ENCODE measurements at places on chromosomes 6 and 20.

GRCh38 chr20:16124911-16125776 is 448.1 kb downstream of the KIF16B start:
- no peak for DNase-seq

DNA sequence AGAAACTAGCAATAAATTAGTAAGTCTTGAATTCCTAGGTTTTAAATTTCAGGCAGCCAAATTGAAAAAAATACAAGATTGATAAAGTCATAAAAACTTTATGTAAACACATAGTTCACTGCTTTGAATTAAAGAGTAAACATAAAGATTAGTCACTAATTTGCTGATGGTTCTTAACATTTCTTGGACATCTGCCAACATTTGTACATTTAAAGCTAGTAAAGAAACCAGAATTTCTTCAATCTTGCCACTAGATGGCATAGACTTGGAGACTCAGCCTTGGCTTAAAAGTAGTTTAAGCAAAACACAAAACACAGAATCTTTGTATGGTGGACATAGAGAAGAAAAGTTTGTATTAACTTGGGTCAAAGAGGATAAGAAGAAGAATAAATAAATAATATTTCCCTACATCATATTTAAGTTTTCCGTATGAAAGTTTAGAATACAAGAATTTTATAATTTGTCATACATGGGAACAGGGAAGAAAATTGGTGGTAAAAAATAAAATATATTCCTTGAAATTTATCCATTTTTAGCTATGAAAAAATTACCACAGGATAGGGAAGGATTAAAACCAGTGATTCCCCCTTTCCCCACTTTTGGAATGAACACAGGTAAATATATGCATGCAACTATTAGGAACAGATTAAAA is 41.7 kb upstream of the FAM135A start:
- DNase-seq: no peak

DNA sequence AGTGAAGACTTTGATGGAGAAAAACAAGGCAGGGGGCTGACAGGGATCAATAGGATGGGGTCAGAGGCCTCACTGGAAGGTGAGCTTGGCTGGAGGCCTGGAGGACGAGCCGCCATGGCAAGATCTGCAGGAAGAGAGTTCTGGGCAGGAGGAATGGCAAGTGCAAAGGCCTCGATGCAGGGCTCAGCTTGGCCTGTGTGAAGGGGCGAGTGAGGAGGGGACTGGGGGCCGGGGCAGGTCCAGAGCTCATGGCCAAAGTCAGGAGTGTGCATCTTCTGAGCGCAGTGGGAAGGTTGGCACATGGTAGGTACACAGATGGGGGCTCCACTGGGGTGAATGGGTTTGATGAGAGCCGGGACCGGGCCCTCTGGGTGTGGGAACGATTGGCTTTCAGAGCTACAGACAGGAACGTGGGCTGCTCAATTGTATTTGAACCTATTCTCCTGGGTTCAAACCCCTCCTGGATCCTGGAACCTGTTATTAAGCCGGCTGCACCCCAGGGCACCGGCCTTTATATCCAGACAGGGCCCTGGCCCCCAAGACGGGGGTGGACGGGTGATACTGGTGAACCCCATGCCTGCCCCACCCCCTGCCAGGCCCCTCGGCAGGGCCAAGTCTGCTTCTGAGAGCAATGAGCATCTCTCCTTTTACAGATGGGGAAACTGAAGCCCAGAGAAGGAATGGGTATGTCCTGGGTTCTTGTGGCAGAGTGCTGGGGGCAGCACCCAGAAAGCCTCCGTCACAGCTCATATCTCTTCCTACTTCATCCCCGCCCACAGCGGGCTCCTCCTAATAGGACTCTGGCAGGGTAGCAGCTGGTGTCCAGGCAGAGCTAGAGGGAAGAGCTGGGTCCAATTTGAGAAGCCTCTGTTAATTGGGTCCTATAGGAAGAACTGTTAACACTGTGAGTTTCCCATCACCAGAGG is 106.1 kb downstream of the CEBPB start:
- DNase-seq: no peak

GRCh38 chr20:52655395-52655794 is 316.8 kb upstream of the TSHZ2 start:
- DNase-seq: no peak

- DNase-seq: no peak
Measured at GRCh38 chr20:17712708-17713107, 12.9 kb downstream of the BANF2 start.

- no peak for DNase-seq
Measured at GRCh38 chr6:17125407-17125806, 23.6 kb downstream of the STMND1 start.

- no peak for DNase-seq
Measured at GRCh38 chr6:4935975-4936680, 67.7 kb downstream of the RPP40 start.

DNA sequence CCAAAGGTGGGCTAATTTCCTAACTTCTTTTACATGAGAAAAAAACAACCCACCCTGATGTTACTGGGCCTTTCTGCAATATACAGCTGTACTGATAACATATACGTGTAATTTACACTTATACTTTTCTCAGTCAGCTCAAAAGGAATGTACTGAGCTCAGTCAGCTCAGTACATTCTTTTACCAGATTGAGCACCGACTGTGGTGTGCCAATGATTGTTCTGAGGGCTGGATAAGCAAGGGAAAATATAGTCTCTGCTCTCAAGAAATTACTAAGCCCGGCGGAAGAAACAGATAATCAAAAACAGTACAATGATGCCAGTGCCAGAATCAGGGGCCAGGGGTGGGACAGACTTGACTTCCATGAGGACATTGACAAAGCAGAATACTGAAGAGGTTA is 10.0 kb upstream of the BLOC1S5 start:
- no peak for DNase-seq

DNA sequence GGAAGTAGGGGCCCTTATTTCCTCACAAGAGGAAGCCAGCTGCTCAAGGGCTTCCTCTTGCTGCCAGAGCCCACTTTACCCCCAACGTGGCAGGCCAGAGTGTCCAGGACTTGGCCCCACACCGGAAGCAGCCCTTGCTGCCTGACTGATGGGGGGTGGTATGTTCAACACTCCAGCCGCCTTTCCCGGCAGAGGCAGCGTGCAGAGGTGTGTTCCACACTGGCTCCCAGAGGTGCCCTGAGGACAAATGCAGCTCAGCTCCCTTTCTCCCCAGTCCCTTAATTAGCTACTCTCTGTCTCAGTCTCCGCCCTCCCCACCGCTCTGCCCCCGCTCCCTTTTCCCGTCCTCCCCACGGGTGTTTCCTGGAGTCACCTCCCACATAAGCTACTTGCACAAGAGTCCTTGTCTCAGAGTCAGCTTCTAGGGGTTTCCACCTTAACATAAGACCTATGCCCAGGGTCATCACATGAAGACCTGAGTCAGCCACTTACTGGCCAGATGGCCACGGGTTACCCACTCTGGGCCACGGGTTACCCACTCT is 61.7 kb upstream of the SHLD1 start:
- no peak for DNase-seq

GRCh38 chr20:47263465-47264084 is 92.9 kb downstream of the ZMYND8 start:
- no peak for DNase-seq

DNA sequence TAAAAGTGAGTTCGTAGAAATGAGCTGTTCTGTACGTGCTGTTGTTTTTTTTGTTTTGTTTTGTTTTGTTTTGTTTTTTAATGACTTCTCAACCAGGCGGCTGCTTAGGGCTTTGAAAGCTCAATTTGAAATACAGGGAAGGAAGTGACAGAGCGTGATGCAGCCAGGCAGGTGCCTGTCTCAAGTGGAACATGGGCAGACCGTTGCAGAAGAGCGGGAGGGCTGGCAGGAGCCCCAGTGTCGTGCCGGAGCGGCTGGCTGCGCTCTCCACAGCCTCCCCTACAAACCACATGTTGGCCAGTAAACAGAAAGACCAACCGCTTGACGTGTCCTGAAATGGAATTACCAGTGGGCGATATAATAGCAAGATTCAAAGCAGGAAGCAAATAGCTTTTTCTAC is 164.9 kb upstream of the RREB1 start:
- DNase-seq: no peak

GRCh38 chr6:84411060-84411629 is 183.7 kb upstream of the CEP162 start:
- DNase-seq: no peak

DNA sequence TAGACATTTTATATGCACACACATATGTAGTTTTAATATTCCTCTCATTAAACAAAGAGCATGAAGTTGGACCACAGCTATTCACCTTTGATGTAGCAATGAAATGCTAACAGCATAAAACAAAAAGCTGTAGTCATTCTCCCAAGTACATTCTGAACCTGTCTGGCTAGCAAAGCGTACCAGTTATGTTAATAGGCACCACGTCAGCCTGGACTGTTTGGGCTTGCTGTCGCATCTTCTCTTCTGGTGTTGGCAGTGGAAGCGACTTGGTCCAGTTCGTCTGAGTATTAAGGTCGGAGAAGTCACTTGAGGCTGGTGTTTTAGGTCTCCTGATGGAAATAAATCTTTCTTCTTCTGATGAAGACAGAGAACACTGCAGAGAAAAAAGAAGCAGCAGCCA is 42.8 kb downstream of the HEBP2 start:
- DNase-seq: no peak

DNA sequence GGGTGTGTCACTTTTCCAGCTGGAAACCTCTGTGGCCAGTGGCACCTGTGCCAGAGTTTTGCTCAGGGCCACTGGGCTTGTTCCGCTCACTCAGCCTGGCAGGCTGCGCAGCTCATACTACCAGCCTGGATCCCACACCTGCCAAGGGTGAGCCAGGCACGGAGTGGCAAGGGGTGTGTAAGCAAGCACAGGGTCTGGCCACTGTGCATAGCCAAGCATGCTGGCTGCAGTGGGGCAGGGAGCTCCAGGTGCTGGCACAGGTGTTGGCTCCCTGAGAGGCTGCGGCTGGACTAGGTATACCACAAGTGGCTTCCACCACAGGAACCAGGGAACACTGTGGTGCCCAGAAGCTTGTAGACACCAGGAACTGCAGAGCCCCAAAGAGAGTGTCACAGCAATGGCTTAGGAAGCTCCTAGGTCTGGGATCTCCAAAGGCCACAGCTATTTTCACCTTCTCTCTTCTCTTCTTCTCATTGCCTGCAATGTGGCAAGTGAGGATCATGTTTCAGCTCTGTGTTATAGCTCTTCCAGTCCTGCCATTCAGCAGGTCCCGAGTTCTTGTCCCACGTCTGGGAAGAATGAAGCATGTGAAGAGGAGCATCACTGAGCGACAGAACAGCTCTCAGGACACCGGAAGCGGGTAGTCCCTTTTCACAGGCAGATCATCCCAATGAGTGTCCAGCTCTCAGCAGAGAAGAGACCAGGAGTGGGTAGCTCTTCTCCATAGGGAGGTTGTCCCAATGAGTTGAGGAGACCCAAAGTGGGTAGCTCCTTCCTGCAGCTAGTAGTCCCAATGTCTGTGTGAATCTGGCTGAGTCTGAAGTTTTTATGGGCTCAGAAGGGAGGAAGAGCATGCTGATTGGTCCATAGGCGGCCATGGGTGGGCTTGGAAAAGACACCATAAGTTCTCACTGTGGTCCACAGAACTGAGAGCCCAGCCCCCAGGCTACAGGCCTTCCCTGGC is 41.3 kb downstream of the WASF1 start:
- DNase-seq: no peak

DNA sequence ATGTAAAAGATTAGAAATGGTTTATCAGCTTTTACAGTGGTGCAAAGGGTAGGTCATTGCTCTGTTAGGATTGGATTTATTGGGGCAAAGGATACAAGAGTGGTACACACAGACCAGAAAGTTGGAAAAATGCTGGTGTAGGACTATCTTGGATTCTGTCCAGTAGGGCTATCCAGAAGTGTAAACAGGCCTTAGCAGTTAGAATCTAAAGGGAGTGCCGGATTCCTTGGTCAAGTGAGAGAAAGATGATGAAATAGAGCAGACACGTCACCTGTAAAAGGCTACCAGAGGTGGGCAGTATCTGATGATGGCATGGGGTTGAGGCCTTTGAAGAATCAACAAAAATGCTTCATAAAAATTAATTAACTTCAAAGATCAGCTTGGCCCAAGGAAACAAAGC is 975.9 kb downstream of the KIF16B start:
- DNase-seq: no peak

- no peak for DNase-seq
Measured at GRCh38 chr20:52404671-52405070, 213.1 kb upstream of the ZFP64 start.

DNA sequence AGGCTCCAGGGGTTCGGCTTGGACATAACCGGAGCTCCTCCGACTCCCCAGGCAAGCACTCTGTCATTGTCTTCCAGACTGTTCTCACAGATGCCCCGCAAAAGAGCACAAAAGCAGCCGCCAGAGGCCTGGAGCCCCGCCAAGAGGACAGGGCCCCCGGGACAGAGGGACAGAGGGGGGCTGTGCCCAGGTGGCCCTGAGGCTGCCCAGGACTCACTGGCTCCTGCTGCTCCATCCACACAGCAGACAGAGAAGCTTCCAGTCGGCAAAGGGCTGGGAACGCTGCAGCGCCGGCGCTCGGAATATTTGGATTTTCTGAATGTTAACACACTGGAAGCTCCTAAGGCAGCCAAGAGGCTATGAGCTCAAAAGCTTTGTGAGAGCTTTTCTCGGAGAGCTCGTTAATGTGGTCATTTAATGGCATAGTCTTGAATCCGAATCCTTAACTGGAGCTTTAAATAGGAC is 68.0 kb upstream of the QKI start:
- no peak for DNase-seq

DNA sequence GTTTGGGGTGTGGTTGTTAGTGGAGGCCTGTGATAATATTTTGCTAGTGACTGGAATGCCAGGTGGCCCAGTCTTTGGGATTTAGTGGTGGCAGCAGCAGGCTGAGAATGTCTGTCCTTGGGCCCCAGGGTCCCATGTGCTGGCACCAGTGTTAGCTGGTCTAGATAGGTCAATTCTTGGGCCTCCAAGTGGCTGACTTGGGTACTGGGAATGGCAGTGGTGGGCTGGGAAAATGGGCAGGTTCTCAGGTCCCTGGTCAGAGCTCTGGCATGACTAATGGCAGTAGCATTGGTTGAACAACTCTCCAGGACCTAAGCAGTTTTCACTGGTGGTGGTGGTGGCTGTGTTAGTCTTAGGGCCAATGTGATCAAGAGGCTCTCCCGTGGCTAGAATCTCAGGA is 50.3 kb downstream of the OLIG3 start:
- no peak for DNase-seq

- DNase-seq: no peak
Measured at GRCh38 chr6:29680416-29680815, 536 bp downstream of the ZFP57 start.

DNA sequence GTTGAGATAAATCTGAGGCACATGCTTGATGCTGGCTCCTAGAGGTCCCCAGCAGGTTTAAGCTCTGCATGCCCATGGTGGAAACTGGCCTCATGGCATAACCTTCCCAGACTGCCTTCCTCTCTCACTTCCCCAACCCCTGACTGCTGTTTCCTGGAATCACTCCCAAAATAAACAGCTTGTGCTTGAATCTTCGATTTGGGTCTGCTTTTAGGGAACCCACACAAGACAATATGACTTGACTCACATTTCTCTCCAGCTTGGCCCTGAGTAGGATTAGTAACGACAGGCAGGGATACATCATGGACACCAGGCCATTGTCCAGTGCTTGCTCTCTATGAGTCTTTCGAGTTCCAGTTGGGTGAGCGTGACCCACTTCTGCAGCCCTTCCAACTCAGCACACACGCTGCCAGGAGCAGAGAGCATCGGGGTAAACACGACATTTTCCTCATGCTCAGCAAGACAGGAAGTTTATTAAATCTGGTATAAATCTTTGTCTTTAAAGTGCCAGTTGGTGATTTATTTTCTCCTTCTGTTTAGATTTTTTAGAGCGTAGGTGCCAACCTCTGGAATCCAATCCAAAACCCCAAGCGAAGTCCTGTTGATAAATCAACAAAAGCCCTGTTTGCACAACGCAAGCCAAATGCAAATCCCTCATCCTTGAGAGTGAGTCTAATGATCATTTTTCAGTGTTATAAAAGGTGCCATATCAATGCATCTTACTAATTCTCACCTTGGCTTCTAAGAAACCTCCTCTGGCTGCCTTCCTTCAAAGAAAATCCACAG is 135.0 kb downstream of the FOXA2 start:
- DNase-seq: no peak

Data from activated CD4-positive, alpha-beta T cell treated with anti-CD3 and anti-CD28 coated beads, Interleukin-2, amount 50 U/mL, for 4 hours (primary cell).